ENCODE measurements at places on chromosomes 2 and 18. TPM values are rescaled to one million over a fixed set of nuclear protein-coding genes. Genes with fewer than 3 reads are reported as not detected.

DNA sequence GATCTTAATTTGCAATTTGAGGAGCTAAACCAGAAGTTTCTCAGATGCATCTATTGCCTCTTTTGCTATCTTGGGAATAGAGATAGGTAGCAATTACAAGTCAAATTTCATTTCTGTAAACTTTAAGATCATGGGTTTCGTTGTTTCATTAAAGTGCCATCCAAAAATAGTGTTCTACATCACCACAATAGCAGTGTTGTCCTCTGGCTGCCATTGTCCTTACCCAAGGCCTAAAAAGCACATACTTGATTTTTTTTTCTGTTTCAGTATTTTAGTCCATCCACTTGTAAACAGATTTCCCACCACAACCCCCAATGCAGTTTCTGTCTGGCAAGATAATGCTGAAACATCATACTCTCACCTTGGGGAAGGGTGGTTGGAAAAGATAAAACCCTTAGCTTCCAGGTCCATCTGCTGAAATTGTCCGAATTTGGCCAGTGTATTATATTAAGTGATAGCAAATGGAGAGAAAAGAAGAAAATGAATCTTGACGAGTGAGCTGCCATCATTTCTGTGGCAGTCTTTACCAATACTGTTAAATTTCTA, 136.2 kb downstream of the LCLAT1 start:
- H3K4me1 ChIP-seq = no peaks in the 10 kb centered on the region
- DNase-seq = no peak
- no peaks in the 10 kb centered on the region for H3K27me3 ChIP-seq
- no peaks in the 10 kb centered on the region for H3K36me3 ChIP-seq
- H3K27ac ChIP-seq = no peak overlapping the region
- H3K4me3 ChIP-seq = no peak overlapping the region

The GCFC2 gene
- 7.7 TPM for total RNA-seq

The NPHP1 gene
- total RNA-seq = 5.0 TPM

The POTEJ gene
- total RNA-seq = not detected

DNA sequence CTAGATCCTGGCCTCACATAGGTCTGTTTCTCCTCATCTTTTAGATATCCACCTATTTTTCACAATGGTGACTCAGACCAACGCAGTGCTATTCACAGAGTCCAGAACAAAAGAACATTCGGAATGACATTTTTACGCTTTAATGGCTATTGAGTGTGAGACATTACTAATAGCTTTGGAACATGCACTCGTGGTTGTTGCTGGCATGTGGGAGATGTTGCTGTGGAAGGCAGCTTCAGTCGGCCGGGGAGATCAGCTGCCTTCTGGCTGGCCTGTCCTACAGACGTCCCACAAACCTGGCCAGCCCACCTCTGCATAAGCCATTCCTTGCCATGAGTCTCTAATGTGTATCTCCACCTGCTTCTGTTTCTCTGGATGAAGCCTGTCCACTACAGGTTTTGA, 3.4 kb downstream of the MBP start:
- peaks cover 6% of the 10 kb centered on the region for H3K4me1 ChIP-seq
- H3K27ac ChIP-seq = no peak overlapping the region
- no peaks in the 10 kb centered on the region for H3K36me3 ChIP-seq
- peak; percentile 99 for DNase-seq
- peaks cover 22% of the 10 kb centered on the region for H3K27me3 ChIP-seq

The PSTPIP2 gene
- total RNA-seq = 8.2 TPM

The NAGK gene
- 50.4 TPM for total RNA-seq
